ENCODE measurements at places on chromosomes 1 and 21.

DNA sequence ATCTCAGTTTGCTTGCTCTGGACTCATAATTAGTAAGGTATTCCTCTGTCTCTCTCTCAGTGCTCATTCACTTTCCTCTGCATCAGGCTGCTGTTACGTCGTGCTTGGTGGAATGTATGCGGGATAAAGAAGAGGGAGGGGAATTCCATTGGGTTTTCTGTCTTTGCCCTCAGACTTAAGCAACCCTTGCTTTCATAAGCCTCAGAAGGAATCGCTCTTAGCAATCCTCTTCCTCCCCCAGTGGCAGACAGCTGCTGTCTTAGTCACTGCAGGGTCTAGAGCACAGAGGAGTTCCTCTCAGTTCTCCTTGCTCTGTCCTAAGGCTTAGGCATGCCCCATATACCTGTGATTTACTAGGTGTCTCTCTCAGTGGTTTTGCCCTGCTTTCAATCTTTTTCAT is 19.1 kb upstream of the NTMT2 start:
- no peak for DNase-seq

DNA sequence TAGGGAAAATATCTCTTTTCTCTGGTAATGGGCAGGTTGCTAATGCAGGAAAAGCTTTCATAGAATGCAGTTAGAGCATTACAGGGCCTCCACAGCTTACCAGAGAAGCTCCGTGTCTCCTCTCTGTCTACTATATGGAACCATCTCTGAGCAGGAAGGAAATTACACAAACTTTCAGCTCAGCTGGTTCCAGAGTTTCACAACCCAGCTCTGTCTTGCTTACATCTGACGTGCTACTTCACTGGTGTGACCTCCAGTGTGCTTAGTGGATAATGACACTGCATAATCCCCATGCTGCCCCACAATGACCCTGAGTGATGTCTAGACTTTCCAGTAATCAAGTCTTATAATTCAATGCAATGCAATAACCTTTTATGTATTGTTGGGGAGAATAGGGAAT is 4.3 kb upstream of the FGGY start:
- DNase-seq, result no peak

GRCh38 chr1:67767103-67767782 is 66.0 kb downstream of the GNG12 start:
- DNase-seq, result no peak

DNA sequence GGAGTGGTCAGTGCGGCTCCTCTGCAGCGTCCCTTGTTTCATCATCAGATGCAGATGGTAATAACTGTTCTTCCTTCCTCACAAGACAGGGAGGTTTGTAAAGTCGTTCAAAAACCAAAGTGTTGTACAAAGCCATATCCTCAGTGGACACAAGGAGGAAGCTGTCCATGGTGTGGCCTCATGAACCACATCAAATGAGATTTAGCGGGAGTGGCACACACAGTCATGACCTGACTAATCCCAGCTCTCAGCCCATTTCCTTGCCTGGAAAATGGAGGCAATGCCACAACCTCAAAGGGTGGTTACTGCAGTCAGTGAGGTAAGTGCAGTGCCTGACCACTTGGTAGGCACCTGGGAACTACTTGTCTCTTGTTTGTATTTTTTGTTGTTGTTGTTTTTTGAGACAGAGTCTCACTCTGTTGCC is 13.4 kb downstream of the ENTREP3 start:
- no peak for DNase-seq

DNA sequence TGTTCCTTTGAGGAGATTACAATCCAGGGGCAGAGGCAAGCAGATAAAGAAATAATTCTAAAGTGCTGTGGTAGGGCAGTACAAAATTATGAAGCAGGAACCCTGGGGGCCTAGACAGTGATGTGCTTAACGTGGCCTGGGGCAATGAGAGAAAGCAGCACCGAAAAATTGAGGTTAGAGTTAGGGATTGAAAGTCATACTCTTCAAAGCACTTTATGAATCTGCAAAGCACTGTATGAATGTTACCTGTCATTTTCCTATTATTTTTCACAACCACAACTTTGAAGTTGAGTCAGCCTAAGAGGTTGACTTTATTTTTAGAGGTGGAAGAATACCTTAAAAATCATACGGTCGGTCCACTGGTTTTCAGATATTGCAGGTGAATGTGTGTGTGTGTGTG is 183.4 kb upstream of the NFIA start:
- DNase-seq, result no peak

GRCh38 chr21:38561205-38561604 is 62.9 kb upstream of the ERG start:
- no peak for DNase-seq

GRCh38 chr1:12052008-12052573 is 11.0 kb upstream of the TNFRSF8 start:
- DNase-seq, result no peak

- no peak for DNase-seq
Observed at GRCh38 chr21:31730712-31731055, 1.2 kb downstream of the SCAF4 start.

GRCh38 chr1:194774535-194774934 is 1588.1 kb upstream of the B3GALT2 start:
- DNase-seq, result no peak

- no peak for DNase-seq
Observed at GRCh38 chr1:193115629-193116227, 6.1 kb upstream of the CDC73 start.

GRCh38 chr1:17890056-17890814 is 135.1 kb downstream of the ACTL8 start:
- DNase-seq, result no peak

GRCh38 chr1:63780565-63780964 is 6.7 kb downstream of the ROR1 start:
- no peak for DNase-seq

DNA sequence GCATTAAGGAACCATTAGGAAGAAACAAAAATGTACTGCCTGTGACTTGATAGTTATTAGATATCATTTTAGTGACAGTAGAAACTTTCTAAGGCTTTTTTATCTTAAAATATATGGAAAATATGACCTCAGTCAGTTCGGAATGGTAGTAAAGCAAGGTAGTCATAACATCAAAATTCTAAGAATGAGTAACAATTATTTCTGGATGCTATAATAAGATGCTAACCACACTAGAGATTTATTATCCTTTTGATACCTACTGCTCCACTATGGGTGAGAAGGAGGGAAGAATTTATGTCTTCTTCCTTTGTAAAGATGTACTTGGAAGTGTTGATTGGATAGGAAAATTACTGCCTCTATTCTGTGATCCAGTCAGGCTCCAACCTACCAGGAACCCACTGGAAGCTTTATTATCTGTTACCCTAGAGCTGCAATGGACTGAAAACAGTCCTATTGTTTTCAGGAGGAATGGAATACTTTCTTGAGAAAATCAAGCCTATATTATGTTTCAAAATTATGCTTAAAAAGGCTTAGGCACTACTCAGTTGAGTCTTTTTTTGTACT is 8.8 kb downstream of the FMN2 start:
- no peak for DNase-seq

DNA sequence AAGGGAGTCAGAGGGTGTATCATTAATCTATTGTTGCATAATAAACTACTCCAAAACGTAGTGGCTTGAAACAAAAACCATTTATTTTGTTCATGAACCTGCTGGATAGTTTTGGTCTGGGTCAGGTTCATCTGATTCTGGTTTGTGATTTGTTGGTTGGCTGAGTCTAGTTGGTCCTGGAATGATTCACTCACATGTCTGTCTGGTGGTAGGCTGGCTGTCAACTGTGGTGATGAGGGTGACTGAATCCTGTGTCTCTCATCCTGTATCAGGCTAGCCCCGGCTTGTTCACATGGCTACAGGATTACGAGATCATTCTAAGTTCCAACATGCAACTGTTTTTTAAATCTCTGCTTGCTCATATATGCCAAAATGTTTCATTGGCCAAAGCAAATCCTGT is 22.5 kb upstream of the SIKE1 start:
- no peak for DNase-seq

GRCh38 chr1:149884433-149885338 is 14.7 kb upstream of the BOLA1 start:
- DNase-seq, result peak; percentile 46

- peak; percentile 22 for DNase-seq
Observed at GRCh38 chr1:30061292-30062220, 661.8 kb downstream of the MATN1 start.
